ENCODE measurements at places on chromosomes 16 and 17. TPM values are rescaled to one million over a fixed set of nuclear protein-coding genes. Genes with fewer than 3 reads are reported as not detected.

The FOXN1 gene
- total RNA-seq = not detected

The KRT23 gene
- total RNA-seq = not detected

The CIBAR2 gene
- total RNA-seq = not detected

GRCh38 chr16:30697264-30698138, 1.5 kb upstream of the SRCAP start:
- no peak for DNase-seq

GRCh38 chr16:6206080-6206479, 1108.5 kb upstream of the EEF2KMT start:
- DNase-seq = no peak

- no peak for DNase-seq
Measured at GRCh38 chr17:46930051-46930450, 7.1 kb downstream of the GOSR2 start.

- DNase-seq = no peak
Measured at GRCh38 chr17:56994009-56994792, 16.3 kb downstream of the SCPEP1 start.

- no peak for DNase-seq
Measured at GRCh38 chr16:83554096-83554495, 253.7 kb upstream of the HSBP1 start.

- DNase-seq = peak; percentile 57
Measured at GRCh38 chr17:73956595-73957465, 246.6 kb upstream of the RPL38 start.

DNA sequence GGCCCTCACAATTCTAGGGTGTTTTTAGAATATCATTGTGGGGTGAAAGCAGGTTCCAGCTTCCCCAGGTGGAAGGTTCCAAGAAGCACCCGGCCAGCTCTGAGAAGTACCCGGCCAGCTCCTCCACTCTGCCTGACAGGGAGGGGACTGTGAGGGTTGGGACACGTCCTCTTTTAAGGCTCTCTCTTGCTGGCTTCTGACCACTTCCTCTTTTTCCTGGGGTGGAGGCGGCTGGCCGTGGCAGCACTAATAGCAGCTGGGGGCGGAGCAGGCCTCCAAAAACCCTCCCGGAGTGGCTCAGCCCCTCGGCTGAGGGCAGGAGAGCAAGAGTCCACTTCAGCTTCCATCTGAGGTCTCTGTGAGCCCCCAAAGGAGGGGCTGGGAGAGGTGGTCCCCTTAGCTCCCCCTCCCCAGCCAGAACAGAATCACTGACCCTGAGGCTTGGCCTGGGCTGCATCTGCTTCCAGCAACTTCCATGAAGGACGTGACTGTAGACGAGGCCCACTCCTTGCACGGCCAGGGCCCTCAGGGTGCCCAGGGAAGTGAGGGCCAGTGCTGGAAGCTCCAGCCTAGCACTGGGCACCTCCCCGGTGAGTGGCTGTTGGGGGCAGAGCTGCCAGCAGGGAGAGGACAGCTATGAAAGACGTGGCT, 26.7 kb upstream of the PLCG2 start:
- DNase-seq = no peak

DNA sequence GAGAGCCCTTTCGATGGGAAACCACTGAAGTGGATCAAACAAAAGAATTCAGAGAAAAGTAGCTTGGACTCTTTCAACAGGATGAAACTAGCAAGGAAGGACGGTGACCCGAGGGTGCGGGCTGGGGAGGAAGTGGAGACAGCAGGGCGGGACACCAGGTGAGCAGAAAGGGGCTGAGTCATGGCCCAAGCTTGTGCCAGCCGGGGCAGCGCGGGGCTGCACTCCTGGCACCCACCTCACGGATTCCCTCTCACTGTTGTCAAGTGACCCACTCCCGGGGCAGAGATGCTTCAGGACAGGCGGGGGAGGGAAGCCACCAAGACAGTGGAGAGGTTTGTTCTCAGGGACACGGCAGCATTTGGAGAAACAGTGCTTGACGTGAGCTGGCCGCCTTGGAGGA, 10.7 kb upstream of the RNF222 start:
- no peak for DNase-seq

DNA sequence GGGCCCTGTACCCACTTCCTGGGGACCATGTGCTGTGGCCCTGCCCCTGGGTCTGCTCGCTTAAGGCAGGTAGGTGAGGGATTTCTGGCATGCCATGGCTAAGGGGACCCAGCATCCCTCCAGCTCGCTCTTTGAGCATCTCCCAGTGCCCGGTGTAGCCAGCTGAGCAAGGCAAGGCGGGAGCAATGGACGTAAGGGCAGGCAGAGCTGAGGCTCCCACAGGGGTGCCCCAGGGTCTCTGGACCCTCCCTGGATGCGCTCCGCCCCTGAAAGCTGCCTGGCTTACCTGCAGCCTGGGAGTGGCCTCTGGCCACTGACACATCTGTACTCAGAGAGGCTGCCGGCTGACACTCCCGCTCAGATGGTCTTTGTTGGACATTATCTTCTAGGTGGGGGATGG, 189.9 kb downstream of the IRF8 start:
- no peak for DNase-seq

GRCh38 chr17:35849469-35850348, 19.0 kb downstream of the HEATR9 start:
- DNase-seq = peak; percentile 47

- no peak for DNase-seq
Measured at GRCh38 chr16:10114409-10114808, 67.8 kb downstream of the GRIN2A start.

Data from activated T-cell treated with anti-CD3 and anti-CD28 coated beads, Interleukin-2, amount 50 U/mL, for 4 hours (primary cell).